ENCODE measurements at places on chromosomes 2 and 18.

GRCh38 chr2:5845798-5846330 is 153.7 kb downstream of the SOX11 start:
- no peak for DNase-seq

GRCh38 chr2:3870222-3870621 is 166.8 kb downstream of the DCDC2C start:
- DNase-seq, result no peak

- no peak for DNase-seq
These were observed 355.4 kb upstream of the GULP1 start for GRCh38 chr2:187936228-187936627.

GRCh38 chr2:7281231-7282201 is 364.3 kb downstream of the RNF144A start:
- DNase-seq, result no peak

DNA sequence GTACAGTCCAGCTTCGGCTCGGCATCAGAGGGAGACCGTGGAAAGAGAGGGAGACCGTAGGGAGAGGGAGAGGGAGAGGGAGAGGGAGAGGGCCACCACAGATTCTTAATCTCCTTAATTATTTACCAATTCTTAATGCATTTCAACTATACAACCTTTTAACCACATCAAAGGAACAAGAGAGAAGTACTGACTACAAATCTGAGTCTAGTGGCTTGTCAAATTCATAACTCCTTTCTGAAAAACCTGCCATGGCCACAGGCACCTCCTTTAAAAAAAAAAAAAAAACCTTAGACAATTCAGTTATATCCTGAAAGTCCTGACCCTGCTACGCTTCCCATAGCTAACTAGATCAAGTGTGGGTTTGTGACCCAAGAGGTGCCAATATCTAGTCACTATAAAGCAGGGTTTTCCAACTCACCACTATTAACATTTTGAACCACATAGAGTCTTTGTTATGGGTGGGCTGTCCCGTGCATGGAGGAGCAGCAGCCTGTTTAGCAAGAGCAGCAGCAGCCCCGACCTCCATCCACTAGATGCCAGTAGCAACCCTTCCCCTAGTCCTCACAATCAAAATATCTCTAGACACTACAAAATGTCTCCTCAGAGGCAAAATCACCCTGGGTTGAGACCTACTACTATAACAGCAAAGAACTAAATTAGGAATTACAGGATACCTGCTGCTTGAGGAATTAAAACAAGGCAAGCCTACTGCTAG is 6.8 kb downstream of the ESCO1 start:
- no peak for DNase-seq

GRCh38 chr2:186486651-186487647 is 889 bp downstream of the ZC3H15 start:
- no peak for DNase-seq

DNA sequence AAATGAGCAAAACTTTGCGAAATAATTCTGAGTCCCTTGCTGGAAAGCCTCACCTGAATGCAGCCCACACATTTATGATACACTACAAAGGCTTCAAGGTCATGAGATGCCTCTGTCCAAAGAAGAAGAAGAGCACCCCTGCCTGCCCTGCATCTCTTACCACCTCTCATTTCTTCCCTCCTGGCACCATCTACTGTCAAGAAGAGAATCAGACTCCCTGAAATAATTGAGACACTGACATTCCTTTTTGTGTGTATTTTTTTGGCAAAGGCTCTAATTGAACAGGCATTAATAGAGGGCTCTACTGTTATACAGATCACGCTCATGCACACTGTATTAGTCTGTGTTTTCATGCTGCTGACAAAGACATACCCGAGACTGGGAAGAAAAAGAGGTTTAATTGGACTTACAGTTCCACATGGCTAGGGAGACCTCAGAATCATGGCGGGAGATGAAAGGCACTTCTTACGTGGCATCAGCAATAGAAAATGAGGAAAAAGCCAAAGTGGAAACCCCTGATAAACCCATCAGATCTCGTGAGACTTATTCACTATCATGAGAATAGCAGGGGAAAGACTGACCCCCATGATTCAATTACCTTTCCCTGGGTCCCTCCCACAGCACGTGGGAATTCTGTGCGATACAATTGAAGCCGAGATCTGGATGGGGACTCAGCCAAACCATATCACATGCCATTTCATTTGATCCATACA is 176.3 kb downstream of the ALPK2 start:
- no peak for DNase-seq

GRCh38 chr2:144683966-144684365 is 164.0 kb upstream of the ZEB2 start:
- DNase-seq, result no peak

- DNase-seq, result no peak
These were observed 420.3 kb downstream of the PTPRM start for GRCh38 chr18:7987284-7987976.

- no peak for DNase-seq
These were observed 54.5 kb downstream of the USP37 start for GRCh38 chr2:218513676-218514075.

DNA sequence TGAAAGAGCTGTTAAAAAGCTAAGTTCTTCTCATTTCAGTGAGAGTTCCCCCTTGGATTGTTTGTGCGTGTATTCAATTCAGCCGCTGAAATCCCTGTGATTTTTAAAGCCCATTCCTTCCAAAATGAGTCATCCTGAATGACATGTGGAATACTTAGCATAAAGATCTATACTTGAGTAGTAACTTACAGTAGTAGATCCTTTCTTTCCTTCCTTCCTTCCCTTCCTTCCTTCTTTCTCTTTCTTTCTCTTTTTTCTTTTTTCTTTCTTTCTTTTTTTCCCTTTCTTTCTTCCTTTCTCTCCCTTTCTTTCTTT is 18.2 kb upstream of the SOX11 start:
- no peak for DNase-seq

GRCh38 chr2:181311837-181312236 is 145.3 kb upstream of the ITGA4 start:
- DNase-seq, result no peak

DNA sequence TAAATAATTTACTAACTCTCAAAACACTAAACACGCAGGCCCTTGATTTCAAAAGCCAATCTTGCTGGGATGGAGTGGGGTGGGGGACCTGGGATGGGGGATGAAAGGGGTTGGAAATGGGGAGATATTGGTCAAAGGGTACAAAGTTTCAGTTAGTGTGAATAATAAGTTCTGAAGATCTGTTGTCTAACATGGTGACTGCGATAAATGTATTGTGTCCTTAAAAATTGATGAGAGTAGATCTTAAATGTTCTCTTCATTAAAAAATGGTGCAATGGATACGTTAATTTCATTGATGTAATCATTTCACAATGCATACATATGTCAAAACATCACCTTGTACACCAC is 505 bp upstream of the ACYP2 start:
- no peak for DNase-seq

DNA sequence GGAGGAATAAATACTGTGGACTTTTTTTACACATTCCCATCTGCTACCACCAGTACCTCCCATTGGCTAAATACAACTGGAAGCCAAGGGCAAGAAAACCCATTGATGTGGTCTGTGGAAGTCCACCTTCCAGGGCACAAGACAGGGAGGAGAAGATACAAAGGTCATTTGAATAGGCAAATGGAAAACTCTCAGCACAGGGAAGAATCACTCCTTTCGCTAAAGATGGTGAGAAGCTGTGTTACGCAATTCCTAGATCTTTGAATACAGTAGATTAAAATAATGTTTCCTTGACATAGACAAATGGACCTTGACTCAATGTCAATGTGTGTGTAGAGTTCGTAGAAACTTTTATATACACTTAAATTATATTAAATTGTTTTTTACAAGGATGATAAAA is 70.9 kb upstream of the ERBB4 start:
- no peak for DNase-seq

- DNase-seq, result no peak
These were observed 147.5 kb upstream of the SLC39A10 start for GRCh38 chr2:195509551-195509950.

- no peak for DNase-seq
These were observed 80.9 kb upstream of the TSPYL6 start for GRCh38 chr2:54336977-54337255.

DNA sequence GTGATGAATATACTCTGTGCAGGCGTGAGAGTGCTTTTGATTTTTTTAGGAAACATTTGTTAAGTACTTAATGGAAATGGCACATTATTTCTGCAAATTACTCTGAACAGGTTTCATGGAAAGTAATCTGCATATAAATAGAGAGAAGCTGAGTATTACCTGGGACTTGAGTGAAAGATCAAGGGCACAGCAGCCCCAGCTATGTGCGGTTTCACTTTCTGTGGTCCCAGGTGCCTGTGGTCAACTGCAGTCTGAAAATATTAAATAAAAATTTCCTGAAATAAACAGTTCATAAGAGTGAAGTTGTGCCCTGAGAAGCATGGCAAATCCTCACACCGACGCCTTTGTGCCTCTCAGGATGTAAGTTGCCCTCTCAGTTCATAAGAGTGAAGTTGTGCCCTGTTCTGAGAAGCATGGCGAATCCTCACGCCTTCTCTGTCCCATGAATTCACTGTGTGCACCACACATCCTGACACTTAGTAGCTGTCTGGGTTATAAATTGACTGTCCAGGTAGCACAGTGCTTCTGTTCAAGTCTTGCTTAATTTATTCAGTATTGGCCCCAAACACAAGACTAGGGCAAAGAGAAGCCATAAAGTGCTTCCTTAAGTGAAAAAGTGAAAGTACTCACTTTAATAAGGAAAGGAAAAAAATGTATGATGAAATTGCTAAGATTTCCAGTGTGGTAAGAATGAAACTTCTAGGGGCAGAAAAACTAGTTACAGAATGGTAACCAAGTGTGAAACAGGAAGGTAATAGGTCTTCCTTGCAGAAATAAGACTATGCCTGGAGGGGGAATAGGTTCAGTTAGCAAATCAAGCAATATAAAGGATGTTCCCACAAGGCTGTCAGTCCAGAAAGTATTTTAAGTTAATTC is 4.3 kb upstream of the SNTG2 start:
- no peak for DNase-seq

- no peak for DNase-seq
These were observed 31.2 kb downstream of the ITGB6 start for GRCh38 chr2:160168878-160169277.

- no peak for DNase-seq
These were observed 139.6 kb upstream of the ASB18 start for GRCh38 chr2:236403811-236404210.

DNA sequence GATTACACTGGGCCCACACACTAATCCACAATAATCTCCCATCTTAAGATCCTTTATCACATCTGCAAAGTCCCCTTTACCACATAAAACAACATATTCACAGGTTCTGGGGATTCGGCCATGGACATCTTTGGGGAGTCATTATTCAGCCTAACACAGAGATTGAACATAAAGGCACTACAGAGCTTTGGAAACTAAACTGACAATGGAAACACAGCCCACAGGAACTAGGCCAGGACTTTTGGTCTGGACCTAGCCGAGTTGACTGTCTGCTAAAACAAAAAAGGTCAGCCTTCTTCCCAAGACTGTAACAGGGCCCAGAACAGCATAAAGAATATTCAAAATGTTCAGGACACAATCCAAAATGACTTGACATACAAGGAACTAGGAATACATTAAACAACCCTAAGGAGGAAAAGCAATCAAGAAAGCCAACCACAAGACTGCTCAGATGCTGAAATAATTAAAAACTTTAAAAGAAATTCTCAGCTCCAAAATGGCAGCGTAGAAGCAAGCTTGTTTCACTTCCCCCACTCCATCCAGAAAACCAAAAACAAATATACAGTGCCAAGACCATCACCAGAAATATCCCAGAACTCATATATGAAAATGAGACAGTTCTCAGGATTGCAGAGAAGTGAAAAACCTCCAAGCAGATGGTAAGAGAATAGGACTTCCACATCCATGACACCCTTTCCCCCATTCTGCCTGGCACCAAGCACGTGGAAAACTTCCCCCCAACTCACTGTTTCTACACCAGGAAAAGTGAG is 207.8 kb downstream of the ATAD2B start:
- no peak for DNase-seq

- no peak for DNase-seq
These were observed 374.1 kb downstream of the LPIN1 start for GRCh38 chr2:12120281-12121150.

DNA sequence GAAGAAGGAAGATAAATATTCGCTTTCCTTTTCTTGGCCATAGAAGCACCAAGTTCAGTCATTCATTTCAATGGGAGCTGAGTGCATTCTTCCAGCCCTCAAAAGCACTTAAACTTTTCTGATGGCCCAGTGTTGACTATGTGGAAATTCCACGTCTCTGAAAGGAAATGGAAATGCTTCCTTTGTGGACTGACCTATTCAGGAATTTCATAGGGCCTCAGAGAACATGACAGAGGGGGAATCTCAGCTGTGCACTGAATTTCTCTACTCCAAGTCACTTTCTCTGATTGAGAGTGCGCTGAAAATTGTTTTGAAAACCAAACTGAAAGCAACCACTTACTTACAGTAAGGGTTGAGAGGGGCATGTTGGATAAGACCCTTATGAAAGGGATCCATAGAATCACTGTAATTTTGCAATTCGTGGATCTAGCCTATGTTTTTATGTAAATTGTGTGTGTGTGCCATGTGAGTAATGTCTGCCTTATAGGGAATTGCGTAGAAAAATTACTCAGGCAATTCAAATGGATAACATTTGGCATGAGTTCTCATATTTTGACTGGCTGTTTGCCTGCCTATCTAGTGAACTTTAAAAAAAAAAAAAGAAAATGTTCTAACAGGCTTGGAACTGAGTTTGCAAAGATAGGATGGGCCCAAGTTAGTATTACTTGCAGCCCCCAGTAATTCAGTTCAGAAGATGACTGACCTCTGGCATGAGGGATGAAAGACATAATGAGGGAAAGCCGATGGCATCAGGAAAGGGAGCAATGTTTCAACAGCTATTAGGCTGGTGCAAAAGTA is 437.0 kb downstream of the PTPRM start:
- no peak for DNase-seq

DNA sequence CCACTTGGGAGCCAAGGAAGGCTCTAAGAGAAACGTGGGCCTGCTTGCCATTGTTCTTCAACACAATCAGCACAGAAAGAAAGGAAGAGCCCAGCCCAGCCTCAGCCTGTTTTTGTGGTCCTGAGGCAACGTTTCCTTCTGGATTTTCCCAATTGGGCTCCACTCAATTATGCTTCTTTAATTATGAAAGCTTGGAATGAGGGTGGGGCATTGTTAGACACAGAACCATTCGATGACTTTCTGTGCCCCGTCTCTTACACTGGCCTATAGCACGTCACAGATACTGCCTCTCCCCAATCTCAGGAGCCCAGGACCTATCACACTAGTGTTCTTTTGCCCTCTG is 207.4 kb downstream of the ZFP36L2 start:
- no peak for DNase-seq

All from stimulated activated CD8-positive, alpha-beta memory T cell treated with anti-CD3 and anti-CD28 coated beads, Interleukin-15, amount 100 ng/mL, for 1 hour (primary cell).